ENCODE measurements at places on chromosomes 3 and 15.
A peak's percentile ranks its signal among the peaks of the same experiment; 100 is the strongest.

DNA sequence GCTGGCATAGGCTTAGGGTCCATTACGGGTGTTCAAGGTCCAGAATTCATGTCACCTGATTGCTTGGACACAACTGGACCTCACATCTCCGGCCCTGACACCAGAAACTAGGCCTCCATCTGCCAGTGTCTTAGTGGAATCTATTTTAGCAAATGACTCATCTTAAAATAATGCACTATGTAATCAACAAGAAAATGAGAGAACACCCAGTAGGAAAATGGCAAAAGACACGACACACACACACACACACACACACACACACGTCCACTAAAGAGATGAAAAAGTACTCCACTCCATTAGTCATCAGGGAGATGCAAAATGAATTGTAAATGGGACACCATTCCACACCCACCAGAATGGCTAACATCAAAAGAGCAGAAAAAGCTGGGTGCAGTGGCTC, 11.2 kb downstream of the APBA2 start:
- DNase-seq = no peak

DNA sequence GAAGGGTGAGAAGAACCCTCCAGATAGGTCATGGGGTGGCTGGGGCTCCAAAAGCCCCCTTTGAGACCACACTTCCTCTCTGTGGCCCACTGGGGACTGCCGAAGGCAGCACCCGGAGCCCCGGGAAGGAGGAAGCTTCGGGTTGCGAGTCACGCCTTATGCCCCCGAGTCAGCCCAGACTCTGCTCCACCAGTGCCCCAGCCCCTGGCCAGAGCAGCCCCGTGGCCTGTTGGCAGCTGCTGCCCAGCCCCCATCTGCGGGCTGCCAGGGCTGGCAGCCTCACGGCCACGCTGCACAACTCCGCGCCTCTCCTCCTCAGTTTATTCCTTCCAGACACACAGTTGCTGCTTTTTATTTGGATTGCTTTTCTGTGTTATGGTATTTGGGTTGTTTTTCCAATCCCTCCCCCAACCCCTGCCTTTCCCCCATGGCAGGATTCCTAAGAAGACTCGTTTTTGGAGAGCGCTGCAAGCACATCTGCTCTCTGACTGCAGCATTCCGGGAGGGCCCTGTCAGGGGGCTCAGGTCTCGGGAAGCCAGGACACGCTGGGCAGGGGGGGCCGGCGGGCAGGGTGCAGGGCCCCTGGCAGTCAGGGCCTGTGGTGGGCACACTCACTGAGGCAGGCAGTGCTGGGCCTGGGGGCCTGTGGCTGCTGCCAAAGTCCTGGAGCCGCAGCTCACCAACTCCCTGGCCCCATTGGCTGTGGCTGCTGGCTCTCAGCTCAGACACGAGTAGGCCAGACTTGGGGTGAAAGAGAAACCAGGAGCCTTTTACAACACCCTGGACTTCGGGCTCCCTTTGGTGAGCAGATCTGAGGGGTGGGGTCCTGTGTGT, 20.2 kb downstream of the MAGEF1 start:
- no peak for DNase-seq

DNA sequence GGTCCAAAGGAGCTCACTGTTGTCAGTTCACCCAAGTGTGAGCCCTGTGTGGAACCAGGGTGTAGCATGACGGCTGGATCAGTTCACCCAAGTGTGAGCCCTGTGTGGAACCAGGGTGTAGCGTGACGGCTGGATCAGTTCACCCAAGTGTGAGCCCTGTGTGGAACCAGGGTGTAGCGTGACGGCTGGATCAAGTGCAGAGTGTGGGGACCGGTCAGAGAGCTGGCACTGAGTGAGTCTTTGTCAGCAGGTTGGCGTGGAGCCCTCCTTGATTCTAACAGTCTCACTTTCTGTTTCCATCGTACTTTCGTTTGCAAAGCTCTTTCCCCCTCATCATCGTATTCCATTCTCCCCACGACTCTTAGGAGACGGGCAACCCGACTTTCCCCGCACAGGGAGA, 57.9 kb upstream of the DLG1 start:
- DNase-seq = no peak

GRCh38 chr3:126375835-126376331, 18.7 kb upstream of the KLF15 start:
- no peak for DNase-seq

- no peak for DNase-seq
Observed at GRCh38 chr15:85767785-85768529, 26.8 kb downstream of the KLHL25 start.

- no peak for DNase-seq
Observed at GRCh38 chr3:100185847-100186246, 71.5 kb upstream of the FILIP1L start.

GRCh38 chr3:157618075-157618760, 115.0 kb upstream of the VEPH1 start:
- peak; percentile 73 for DNase-seq

DNA sequence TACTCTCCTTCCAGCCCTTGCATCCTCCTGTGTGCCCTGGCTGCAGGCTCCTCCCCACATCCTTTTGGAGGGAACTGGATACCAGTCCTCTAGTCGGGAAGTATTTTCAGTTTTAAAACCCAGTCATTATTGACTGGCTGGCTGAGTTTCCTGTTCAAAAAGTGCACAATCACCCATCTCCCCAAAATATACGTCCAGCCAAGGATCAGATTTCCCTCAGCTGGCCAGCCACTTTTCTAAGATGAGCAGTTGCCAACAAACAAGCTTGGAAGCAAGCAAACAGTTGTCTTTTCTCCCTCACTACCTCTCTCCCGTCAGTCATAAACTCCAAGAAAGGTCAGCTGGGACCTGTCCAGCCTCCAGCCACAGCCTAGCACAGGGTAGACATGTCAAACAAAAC, 147.7 kb upstream of the GALNT15 start:
- no peak for DNase-seq

DNA sequence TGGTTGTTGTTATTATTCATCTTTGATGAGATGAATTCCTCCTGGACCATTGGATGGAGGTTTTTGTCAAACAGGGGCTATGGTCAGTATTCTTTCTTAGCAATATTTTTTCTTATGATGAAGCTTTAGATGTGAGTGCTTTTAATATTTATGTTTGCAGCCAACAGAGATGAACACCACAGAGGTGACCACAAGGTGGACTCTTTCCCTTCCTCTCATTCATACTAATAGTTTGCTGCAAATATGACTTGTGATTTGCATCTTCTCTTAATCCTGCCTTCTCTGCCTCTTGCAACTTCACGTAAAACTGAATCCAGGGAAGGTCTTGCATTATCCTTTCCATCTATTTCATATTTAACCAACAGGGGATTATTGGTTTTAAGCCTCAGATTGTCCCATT, 473.1 kb upstream of the UBE2E2 start:
- no peak for DNase-seq

DNA sequence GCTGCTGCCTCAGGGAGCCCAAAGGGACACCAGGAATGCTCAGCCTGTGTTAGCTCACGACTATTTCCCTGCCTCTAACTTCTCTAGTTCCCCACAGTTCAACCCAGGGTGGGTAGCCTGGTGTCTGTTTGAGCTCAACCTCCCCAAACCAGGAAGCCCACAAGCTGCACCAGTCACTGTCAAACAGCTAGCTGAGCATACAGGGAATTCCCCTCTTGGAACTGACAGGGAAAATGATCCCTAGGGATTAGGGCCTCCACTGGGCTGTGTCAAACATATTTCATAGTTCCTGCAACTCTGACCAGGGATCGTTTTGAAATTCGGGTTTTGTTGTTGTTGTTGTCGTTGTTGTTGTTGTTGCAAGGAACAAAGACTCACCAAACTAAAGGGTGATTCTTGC, 147.1 kb upstream of the ICE2 start:
- no peak for DNase-seq

- no peak for DNase-seq
Observed at GRCh38 chr3:101996832-101997231, 147.5 kb downstream of the NFKBIZ start.

GRCh38 chr3:102224171-102224570, 210.6 kb upstream of the ZPLD1 start:
- no peak for DNase-seq

GRCh38 chr3:66361356-66361755, 139.5 kb downstream of the LRIG1 start:
- DNase-seq = no peak

DNA sequence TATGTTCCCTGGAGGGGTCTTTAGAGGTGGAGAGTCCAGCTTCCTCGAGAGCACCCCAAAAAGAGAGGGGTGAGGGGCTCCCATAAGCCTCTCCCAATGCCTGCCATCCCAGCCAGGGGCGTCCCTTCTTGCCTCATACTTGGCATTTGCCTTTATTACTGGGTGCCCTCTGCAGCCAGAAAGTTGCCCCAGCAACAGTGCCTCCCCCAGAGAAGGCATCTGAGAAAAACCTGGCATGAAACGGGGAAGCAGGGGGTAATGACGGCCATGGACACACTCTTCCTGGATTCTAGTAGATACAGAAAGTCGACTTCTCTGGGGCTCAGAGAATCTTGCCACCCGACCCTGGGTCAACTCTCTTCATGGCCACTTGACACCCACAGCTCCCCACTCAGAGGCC, 90.1 kb downstream of the PCSK6 start:
- DNase-seq = no peak

DNA sequence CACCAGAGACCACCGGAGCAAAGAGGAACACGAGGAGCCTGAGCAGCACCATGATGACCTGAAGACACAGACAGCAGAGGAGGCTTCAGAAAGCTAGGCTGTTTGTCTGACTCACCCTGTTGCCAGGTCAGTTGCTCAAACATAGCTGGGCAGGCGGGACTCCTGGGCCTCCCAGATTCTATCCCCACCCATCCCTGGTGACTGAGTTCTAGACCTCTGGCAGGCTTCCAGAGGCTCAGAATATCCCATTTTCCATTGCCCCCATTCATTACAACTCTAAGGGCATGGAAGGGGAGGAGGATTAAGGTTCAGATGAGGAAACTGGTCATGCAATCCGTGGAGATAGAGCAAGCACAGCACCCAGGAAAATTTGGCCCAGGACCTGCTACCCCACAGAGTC, at the start of gene CDHR4:
Gene CDHR4 (minus strand): TSS at position 113 of the 400 bp plus-strand sequence. CDS start 61 bp downstream, at position 52.
- DNase-seq = no peak

DNA sequence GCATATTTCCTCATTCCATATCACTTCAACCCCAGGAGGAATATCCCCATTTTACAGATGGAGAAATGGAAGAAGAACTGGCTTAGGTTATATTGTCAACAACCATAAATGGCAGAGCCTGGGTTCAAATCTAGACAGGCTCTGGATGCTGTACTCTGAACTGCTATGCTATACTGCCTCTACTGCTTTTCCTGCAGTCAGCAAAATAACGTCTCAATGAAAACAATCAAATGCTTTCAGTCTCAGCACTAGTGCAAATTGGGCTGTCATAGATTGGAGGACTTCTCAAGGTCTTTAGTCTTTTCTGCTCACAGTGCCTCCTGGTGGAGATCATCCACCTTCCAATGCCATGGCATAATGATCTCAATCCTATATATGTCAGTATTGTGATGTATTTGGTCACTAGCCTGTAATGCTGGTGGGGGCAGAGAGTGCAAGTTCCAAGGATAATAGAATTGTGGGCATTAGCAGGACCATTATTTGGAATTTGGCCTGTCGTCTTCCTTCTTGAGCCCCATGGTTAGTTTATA, 285.0 kb downstream of the CLSTN2 start:
- DNase-seq = no peak

GRCh38 chr3:32641356-32641755, 43.6 kb upstream of the CNOT10 start:
- DNase-seq = no peak

GRCh38 chr3:8650583-8651416, 6.2 kb upstream of the SSUH2 start:
- DNase-seq = no peak

GRCh38 chr3:171953301-171954022, 85.9 kb upstream of the FNDC3B start:
- DNase-seq = no peak

GRCh38 chr3:100151024-100151707, 36.9 kb upstream of the FILIP1L start:
- no peak for DNase-seq

DNA sequence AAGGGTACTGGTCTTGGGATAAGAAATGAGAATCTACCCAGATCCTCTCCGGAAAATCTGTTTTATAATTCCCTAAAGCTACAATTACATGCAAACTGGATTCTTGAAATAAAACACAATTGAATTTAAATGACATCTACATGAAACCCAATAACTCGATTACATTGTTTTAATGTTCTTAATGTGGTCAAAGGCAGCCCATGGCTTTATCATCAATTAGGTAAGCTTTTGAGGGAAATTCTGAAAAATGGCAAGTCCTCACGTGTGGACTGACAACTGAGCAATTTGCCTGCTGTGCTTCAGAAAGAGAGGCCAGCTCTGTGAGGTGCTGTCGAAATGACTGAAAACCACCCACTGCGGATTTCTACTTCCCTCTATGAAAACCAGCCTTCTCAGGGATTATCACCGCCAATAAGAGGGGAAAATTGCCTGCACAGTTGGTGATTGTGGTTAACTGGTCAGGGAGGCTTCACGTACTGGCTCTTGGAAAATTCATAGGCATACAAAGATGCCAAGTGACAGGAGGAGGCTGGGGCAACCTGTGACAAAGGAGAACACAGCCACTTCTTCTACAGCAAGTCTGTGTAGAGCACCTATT, 200.8 kb upstream of the SLCO3A1 start:
- DNase-seq = peak; percentile 2

DNA sequence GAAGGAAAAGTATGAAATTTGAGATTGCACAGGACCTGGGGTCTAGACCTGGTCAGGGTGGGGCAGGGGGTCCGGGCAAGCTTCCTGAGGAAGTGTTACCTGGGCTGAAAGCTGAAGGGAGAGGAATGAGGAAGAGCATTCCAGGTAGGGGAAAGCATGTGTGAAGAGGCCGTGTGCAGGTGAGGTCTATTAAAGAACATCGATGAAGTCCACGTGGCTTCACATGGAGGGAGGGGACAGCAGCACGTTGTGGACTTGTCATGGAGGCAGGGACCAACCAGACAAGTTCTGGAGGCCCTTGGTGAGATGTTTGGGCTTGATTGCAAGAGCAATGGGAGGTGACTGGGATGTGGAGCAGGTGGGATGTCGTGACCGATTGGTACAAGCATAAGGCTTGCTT, 47.1 kb downstream of the IDH2 start:
- DNase-seq = no peak

- no peak for DNase-seq
Observed at GRCh38 chr15:68797599-68798345, 22.9 kb downstream of the ANP32A start.

DNA sequence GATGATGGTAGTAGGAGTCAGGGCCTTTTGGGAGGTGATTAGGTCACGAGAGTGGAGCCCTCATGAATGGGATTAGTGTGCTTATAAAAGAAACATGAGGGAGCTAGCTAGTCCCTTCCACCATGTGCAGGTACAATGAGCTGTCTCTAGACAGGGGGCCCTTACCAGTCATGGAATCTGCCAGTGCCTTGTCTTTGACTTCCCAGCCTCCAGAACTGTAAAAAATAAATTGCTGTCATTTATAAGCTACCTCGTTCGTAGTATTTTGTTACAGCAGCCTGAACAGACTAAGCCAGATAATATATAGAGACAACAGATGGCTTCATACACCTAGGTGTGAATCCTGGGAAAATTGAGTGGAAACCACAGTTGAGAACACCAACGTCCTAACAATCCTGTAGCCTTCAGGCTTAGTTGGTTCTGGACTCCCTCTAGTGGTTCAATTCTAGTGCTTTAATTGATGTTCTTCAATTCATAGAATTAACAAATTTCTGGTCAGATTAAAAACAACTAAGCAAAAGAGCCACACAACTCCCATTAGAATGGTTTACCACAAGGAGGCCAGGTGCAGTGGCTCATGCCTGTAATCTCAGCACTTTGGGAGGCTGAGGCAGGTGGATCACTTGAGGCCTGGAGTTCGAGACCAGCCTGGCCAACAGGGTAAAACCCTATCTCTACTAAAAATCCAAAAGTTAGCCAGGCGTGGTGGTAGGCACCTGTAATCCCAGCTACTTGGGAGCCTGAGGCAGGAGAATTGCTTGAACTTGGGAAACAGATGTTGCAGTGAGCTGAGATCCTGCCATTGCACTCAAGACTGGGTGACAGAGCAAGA, 21.3 kb upstream of the GATM start:
- no peak for DNase-seq
